ENCODE measurements at places on chromosomes 3 and 15.

DNA sequence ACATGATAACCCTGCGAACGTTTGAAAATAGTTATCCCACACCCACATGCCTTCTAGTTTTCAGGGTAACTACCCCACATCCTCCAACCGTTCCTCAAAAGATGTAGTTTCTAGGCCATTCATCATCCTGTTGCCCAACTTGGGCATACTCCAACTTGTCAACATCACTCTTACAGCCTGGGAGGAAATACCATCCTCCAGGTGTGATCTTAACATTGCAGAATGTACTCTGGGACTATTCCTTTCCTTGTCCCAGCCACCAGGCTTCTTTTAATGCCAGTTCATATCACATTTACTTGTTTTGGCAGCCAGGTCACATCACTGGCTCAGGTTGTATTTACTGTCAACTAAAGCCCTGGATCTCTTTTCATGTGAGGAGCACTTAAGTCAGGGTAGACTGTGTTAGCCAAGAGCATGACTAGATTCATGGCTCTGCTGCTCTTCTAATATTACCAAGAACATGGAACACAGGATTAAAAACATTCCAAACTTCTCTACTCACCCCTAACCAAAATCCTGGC, 4.0 kb upstream of the DENND6A start:
- H3K4me1 ChIP-seq, result no peaks in the 10 kb centered on the region
- H3K27me3 ChIP-seq, result no peaks in the 10 kb centered on the region
- DNase-seq, result no peak
- H3K36me3 ChIP-seq, result no peaks in the 10 kb centered on the region

GRCh38 chr3:101521211-101521701, 8.2 kb upstream of the SENP7 start:
- no peaks in the 10 kb centered on the region for H3K4me1 ChIP-seq
- H3K36me3 ChIP-seq, result no peaks in the 10 kb centered on the region
- no peak overlapping the region for H3K4me3 ChIP-seq
- H3K27ac ChIP-seq, result no peak overlapping the region
- peak; percentile 14 for DNase-seq
- no peaks in the 10 kb centered on the region for H3K27me3 ChIP-seq

- no peak for DNase-seq
- no peaks in the 10 kb centered on the region for H3K27me3 ChIP-seq
- H3K4me3 ChIP-seq, result no peak overlapping the region
- H3K4me1 ChIP-seq, result peaks cover 6% of the 10 kb centered on the region
Measured at GRCh38 chr15:72172796-72173195, 24.8 kb downstream of the GRAMD2A start.

DNA sequence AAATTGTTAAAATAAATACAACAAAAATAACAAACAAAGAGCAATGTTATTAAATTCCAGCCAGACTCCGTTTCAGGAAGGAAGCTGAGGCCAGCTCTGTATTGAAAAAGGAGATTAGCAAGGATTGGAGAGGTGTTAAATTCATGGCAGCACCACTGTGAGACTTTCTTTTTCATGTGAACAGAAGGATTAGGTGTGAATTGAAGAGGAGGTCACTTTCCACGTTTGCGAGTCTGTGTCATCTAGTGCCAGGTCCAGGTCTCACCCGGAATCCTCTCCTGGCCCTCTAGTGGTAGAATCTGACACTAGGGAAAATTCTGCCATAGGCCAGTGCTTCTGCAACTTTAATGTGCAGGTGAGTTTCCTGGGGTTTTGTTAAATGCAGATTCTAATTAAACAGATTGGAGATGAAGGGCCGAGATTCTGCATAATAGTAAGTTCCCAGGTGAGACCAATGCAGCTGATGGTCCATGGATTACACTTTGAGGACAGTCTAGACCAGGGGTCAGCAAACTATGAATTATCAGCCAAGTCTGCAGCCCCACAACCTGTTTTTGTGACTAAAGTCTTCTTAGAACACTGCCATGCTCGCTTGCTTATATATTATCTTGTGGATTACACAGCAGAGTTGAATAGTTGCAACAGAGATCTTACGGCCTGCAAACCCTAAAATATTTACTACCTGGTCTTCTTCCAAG, 9.2 kb upstream of the SLC6A1 start:
- H3K27ac ChIP-seq, result no peak overlapping the region
- peak; percentile 46 for DNase-seq
- peaks cover 28% of the 10 kb centered on the region for H3K27me3 ChIP-seq
- no peaks in the 10 kb centered on the region for H3K4me1 ChIP-seq

DNA sequence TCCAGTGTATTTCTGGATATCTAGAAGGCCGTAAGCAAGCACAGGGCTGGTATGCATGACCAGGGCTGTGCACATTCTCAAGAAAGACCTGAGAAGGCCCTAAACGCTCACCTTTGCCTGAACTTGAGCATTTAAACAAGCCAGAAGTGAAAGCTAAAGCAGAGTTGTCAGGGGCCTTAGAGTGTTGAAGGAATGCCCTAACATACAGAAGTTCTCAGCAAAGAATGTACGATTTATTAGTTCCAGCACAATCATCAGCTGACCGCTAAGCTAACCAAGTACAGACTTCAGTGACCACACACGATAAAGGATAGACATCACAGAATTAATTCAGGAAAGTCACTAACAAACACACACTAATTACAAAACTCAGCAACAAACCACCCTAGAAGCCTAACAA, 8.7 kb downstream of the HLTF start:
- no peak overlapping the region for H3K27ac ChIP-seq
- peaks cover 23% of the 10 kb centered on the region for H3K36me3 ChIP-seq
- DNase-seq, result no peak
- no peak overlapping the region for H3K4me3 ChIP-seq

GRCh38 chr3:37993460-37993819, 2.9 kb downstream of the VILL start:
- H3K27ac ChIP-seq, result peak overlapping the region; percentile 54
- H3K4me1 ChIP-seq, result peaks cover 2% of the 10 kb centered on the region
- no peaks in the 10 kb centered on the region for H3K36me3 ChIP-seq
- DNase-seq, result no peak

GRCh38 chr3:52468336-52468735, 12.9 kb downstream of the NISCH start:
- H3K27me3 ChIP-seq, result no peaks in the 10 kb centered on the region
- H3K36me3 ChIP-seq, result no peaks in the 10 kb centered on the region
- H3K4me1 ChIP-seq, result no peaks in the 10 kb centered on the region

GRCh38 chr3:13077431-13078162, 4.4 kb upstream of the IQSEC1 start:
- no peaks in the 10 kb centered on the region for H3K36me3 ChIP-seq
- H3K27ac ChIP-seq, result no peak overlapping the region
- no peak overlapping the region for H3K4me3 ChIP-seq
- H3K27me3 ChIP-seq, result peaks cover 53% of the 10 kb centered on the region
- H3K4me1 ChIP-seq, result no peaks in the 10 kb centered on the region
- no peak for DNase-seq

GRCh38 chr15:58551764-58552504, 120.1 kb downstream of the LIPC start:
- no peaks in the 10 kb centered on the region for H3K4me1 ChIP-seq
- no peak overlapping the region for H3K4me3 ChIP-seq
- H3K27ac ChIP-seq, result no peak overlapping the region
- DNase-seq, result no peak
- no peaks in the 10 kb centered on the region for H3K36me3 ChIP-seq

GRCh38 chr15:86624261-86625036, 544.8 kb downstream of the AGBL1 start:
- H3K27ac ChIP-seq, result no peak overlapping the region
- no peak overlapping the region for H3K4me3 ChIP-seq
- H3K27me3 ChIP-seq, result no peaks in the 10 kb centered on the region
- no peaks in the 10 kb centered on the region for H3K4me1 ChIP-seq
- peak; percentile 3 for DNase-seq
- no peaks in the 10 kb centered on the region for H3K36me3 ChIP-seq

- H3K27me3 ChIP-seq, result no peaks in the 10 kb centered on the region
- H3K4me1 ChIP-seq, result peaks cover 32% of the 10 kb centered on the region
- no peaks in the 10 kb centered on the region for H3K36me3 ChIP-seq
Measured at GRCh38 chr3:158272081-158272480, 162.2 kb downstream of the RSRC1 start.

DNA sequence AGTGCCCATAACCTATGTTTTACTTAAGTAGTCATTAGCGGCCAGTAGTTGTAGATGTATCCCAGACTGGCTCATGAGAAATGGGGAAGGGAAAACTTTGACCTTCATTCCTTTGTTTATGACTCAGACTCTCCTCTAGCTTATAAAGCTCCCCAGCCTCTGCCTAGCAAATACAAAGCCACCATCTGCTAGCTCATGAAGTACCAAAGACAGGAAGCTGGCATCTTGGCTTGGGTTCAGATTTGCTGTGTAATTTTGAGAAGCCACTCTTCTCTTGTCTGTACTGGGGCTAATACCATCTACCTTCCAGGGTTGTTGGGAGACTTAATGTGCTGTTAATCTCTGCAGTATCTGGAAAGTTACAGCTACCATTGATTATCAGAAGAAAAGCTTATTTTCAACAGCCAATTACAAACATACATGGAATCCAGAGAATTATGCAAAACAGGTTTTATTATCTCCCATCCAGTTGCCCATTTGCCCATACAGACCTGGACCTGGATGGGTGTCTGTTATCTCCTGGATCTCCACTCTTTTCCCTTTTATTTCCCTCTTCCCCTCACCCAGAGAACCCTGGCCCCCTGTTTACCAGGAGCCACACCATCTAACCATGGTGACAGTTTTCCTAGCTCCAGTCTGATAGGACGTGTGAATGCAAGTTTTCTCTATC, 153.8 kb downstream of the SEMA6D start:
- H3K4me3 ChIP-seq, result no peak overlapping the region
- H3K27me3 ChIP-seq, result no peaks in the 10 kb centered on the region
- peaks cover 22% of the 10 kb centered on the region for H3K4me1 ChIP-seq
- DNase-seq, result peak; percentile 78
- H3K27ac ChIP-seq, result no peak overlapping the region

DNA sequence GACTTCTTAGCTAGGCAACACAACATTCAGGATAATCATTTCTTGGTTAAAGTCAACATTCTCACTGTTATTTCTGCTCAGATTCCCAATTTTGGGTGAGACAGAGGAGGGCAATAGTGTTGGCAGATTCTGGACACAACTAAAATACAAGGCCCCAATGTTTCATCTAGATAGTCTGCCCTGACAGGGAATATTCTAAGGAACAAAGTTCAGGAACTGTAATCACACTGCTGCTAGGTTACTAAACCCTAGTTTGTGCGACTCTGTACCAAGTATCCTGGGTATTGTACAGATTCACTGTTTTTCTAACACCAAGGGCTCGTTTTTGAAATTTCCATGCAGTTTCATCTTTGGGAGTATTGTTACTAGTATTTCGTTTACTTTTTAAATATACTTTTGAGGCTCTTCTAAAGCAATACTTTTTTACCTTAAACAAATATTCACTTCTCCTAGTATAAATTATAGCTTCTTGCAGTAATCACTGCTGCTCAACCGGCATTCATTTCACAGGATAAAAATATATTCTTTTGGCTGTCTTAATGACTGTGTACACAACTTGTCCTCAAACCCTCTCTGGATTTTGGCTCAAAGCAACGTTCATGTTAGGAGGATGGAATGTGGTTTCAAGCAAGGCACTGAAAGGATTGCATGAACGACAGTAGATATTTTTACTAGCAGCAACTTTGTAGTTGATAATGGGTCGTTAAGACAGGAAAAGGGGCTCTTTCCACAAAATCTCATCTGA, 167.4 kb downstream of the ADAMTS17 start:
- H3K27me3 ChIP-seq, result no peaks in the 10 kb centered on the region
- no peak overlapping the region for H3K27ac ChIP-seq

GRCh38 chr3:188573956-188574355, 420.0 kb downstream of the LPP start:
- H3K27me3 ChIP-seq, result no peaks in the 10 kb centered on the region
- H3K36me3 ChIP-seq, result no peaks in the 10 kb centered on the region
- H3K4me3 ChIP-seq, result no peak overlapping the region
- no peak overlapping the region for H3K27ac ChIP-seq
- DNase-seq, result peak; percentile 11
- H3K4me1 ChIP-seq, result peaks cover 4% of the 10 kb centered on the region

DNA sequence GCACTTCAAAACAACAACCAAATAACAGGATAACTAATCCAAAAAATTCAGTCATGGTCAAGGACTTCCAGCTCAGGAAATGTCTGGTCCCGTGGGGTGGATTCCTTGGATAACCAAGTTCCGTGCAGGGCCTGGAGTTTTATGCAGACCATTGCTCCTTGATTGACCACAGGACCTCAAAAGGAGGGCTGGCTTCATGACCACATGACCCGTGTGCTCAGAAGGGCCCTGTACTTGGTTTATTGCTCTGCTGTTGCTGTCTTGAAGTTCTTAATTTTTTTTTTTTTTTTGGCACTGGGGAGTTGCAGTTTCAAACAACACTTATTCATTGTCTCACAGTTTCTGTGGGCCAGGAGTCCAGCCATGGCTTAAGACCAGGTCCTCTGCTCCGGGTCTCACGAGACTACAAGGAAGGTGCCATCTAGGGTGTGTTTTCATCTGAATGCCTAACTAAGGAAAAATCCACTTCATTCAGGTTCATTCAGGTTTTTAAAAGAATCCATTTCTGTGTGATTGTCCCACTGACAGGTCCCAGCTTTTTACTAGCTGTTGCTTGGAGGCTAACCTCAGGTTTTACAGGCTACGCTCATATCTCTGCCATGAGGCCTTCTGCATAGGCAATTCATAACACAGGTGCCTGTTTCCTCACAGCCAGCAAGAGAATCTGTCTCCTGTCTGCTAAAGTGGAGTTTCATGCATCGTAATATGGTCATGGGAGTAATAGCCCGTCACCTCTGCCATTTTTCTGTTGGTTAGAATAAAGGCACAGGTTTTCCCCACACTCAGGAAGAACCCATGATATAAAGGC, 65.3 kb downstream of the FLNB start:
- H3K36me3 ChIP-seq, result no peaks in the 10 kb centered on the region
- no peak for DNase-seq
- no peaks in the 10 kb centered on the region for H3K27me3 ChIP-seq
- no peak overlapping the region for H3K27ac ChIP-seq
- no peaks in the 10 kb centered on the region for H3K4me1 ChIP-seq
- no peak overlapping the region for H3K4me3 ChIP-seq

- no peaks in the 10 kb centered on the region for H3K36me3 ChIP-seq
- H3K27me3 ChIP-seq, result no peaks in the 10 kb centered on the region
- no peak overlapping the region for H3K27ac ChIP-seq
Measured at GRCh38 chr15:87348746-87349145, 907.8 kb downstream of the NTRK3 start.

- no peaks in the 10 kb centered on the region for H3K27me3 ChIP-seq
- H3K27ac ChIP-seq, result peak overlapping the region; percentile 76
- H3K4me3 ChIP-seq, result no peak overlapping the region
- peaks cover 37% of the 10 kb centered on the region for H3K4me1 ChIP-seq
Measured at GRCh38 chr15:93026380-93026817, 62.6 kb downstream of the RGMA start.

GRCh38 chr3:149507491-149508324, 33.2 kb downstream of the TM4SF4 start:
- no peak overlapping the region for H3K4me3 ChIP-seq
- DNase-seq, result peak; percentile 35
- peaks cover 11% of the 10 kb centered on the region for H3K4me1 ChIP-seq
- H3K27ac ChIP-seq, result no peak overlapping the region
- no peaks in the 10 kb centered on the region for H3K27me3 ChIP-seq

DNA sequence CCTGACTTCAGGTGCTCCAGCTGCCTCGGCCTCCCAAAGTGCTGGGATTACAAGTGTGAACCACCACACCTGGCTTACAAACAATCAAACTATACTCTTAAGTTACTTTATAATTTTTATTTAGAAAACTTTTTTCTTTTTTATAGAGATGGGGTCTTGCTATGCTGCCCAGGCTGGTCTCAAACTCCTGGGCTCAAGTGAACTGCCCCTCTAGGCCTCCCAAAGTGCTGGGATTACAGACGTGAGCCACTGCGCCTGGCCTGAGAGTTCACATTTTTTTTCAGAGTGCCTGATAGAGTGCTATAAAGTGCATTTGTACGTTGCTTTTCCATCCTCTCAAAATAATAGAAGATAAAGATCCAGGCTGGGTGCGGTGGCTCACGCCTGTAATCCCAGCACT, 102.0 kb upstream of the TBL1XR1 start:
- H3K4me1 ChIP-seq, result no peaks in the 10 kb centered on the region
- H3K27ac ChIP-seq, result no peak overlapping the region
- H3K36me3 ChIP-seq, result no peaks in the 10 kb centered on the region
- no peak overlapping the region for H3K4me3 ChIP-seq
- no peaks in the 10 kb centered on the region for H3K27me3 ChIP-seq

Data from A673 (cell line).